ENCODE measurements at places on chromosomes 7 and 10.
A peak's percentile ranks its signal among the peaks of the same experiment; 100 is the strongest.

DNA sequence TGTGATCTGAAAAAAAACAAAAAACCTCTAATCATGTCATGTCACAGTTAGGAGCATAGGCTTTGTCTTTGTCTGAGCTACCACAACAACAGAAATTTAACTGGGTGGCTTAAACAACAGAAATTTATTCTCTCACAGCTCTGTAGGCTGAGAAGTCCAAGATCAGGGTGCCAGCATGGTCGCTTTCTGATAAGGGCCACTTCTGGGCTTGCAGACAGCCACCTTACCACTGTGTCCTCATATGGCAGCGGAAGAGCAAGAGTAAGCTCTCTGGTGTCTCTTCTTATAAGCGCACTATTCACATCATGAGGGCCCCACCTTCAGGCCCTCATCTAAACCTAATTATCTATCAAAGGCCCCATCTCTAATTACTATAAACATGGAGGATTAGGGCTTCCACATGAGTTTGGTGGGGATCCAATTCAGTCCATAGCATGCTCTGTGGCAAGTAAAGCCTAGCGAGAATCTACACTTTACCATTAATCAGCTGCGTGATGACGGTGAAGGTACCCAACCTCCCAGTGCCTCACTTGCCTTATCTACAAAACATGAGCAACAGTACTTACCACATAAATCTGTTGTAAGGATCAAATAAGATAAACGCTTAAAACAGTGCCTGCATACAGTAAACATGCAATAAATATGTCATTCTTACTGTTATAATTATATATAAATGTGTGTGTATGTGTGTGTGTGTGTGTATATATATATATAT is 17.3 kb downstream of the ZNF438 start:
- DNase-seq: no peak

GRCh38 chr7:87513735-87514335 is 38.4 kb upstream of the ABCB4 start:
- DNase-seq: no peak

- DNase-seq: no peak
Observed at GRCh38 chr7:31120800-31121513, 68.8 kb downstream of the ADCYAP1R1 start.

DNA sequence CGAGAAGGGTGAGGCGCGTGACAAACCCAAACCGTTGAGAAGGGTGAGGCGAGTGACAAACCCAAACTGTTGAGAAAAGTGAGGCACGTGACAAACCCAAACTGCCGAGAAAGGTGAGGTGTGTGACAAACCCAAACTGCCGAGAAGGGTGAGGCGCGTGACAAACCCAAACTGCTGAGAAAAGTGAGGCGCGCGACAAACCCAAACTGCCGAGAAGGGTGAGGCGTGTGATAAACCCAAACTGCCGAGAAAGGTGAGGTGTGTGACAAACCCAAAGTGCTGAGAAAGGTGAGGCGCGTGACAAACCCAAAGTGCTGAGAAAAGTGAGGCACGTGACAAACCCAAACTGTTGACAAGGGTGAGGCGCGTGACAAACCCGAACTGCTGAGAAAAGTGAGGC is 25.0 kb downstream of the ESYT2 start:
- no peak for DNase-seq

DNA sequence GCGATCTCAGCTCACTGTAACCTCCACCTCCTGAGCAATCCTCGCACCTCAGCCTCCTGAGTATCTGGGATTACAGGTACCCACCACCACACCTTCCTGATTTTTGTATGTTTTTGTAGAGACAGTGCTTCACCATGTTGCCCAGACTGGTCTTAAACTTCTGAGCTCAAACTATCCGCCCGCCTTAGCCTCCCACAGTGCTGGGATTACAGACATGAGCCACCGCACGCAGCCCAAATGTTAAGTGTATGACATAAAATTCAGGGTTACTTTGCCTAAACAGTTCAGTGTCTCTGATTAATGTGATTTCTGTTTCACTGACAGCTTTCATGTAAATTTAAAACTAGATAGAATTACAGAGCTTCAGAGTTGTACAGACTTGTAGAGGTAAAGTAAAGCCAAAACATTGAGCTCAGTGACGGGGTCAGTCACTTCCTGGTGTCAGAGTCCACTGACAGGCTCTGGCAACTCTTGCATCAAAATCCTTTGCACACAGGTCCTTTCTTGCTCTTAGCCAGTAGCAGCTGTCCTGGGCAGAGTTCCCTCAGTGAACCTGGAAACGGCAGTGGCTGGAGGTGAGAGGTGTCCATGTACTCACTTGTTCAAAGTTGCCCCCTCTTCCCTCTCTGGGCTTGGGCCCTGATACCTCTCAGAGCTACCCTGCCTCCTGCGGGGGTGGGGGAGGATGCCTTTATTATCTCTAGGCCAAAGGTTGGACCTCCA is 33.7 kb downstream of the MGMT start:
- no peak for DNase-seq

GRCh38 chr10:4947635-4948596 is 15.3 kb upstream of the AKR1C1 start:
- no peak for DNase-seq

DNA sequence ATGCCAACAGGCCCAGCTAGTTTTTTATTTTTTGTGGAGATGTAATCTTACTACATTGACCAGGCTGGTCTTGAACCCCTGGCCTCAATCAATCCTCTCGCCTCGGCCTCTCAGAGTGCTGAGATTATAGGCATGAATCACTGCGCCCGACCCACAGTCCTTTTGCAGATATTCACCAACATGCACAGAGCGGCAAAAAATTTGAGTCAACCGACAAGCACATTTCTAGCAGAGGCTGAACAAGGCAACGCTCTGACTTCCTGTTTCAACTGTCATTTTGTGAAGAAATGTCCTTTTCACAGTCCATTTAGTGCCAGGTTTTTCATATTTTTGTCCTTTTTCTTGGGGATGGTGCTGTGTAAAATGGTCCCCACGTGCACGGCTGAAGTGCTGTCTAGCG is 71.1 kb upstream of the KAT6B start:
- no peak for DNase-seq

DNA sequence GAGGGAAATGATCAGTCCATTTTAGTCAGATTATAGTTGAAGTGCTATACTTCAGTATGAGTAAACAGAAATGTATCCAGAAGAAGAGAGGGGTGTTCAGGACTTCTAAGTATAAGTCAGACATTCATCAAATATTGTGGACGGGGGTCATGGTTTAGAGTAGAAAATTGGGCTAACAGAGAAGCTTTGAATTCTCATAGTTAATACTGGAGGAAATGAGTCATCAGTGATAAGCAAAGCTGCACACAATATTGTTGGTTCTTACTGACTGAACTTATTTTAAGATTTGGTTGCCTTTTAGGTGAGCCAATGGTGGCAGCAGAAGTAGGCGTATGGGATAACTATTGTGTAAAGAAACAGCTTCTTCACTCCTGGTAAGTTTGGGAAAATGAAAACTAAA is 1.7 kb upstream of the SUMF2 start:
- DNase-seq: no peak

- DNase-seq: no peak
Observed at GRCh38 chr7:93838966-93839365, 51.6 kb downstream of the TFPI2 start.

- DNase-seq: no peak
Observed at GRCh38 chr7:80284855-80285254, 150.2 kb downstream of the GNAI1 start.

DNA sequence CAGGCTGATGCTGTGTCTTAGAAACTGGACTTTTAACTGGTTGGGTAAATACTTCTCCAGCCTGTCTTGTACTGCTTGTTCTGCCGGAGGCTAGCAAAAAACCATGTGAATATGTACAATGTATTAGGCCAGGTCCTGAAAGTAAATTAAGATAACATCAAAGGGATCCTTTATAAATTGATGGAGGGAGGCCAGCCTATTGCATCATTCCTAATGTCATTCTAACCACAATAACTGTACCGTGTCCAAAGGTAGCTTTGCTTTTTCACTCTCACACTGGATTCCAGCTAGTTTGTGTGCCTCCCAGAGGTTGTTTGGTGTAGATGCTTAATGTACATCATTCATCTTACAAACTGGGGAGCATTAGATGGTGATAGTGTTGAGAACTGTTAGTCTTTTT is 91.2 kb upstream of the SEM1 start:
- DNase-seq: no peak

- DNase-seq: no peak
Observed at GRCh38 chr10:288316-289200, 153.3 kb downstream of the ZMYND11 start.

DNA sequence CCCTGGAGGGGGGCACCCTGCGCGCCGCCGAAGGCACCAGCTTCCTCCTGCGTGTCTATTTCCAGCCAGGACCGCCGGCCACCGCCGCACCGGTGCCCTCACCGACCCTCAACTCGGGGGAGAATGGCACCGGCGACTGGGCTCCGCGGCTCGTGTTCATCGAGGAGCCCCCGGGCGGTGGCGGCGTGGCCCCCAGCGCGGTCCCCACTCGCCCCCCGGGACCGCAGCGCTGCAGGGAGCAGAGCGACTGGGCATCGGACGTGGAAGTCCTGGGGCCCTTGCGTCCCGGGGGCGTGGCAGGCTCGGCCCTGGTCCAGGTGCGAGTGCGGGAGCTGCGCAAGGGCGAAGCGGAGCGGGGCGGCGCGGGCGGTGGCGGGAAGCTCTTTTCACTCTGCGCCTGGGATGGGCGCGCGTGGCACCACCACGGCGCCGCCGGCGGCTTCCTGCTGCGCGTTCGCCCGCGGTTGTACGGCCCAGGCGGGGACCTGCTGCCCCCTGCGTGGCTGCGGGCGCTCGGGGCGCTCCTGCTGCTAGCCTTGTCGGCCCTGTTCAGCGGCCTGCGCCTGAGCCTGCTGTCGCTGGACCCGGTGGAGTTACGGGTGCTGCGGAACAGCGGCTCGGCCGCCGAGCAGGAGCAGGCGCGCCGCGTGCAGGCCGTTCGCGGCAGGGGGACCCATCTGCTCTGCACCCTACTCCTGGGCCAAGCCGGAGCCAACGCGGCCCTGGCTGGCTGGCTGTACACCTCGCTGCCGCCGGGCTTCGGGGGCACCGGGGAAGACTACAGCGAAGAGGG is 594 bp downstream of the CNNM1 start:
- DNase-seq: peak; percentile 50

DNA sequence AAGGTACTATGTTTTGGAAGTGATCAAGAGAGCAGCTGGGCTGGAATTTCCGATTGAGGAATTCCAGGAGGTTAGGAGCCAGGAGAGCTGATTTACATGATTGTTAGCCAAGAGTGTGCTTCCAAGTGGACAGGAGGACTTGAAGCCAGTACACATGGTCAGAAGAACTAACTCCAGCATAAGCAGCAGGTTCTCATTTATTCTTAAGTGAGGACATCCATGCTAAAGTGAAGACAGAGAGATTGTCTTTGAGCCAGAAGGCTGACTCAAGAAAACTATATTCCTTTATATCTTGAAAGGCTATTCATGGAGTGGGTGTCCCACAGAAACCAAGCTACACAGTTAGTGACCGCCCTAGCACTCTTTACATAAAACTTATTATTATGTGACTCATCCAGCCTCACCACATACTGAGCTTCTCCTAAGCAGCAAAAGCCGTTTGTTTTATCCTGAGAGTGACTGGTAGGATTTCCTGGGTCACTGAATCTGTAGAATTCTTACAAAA is 56.7 kb upstream of the SEMA3A start:
- DNase-seq: no peak

GRCh38 chr10:96636551-96636950 is 49.7 kb upstream of the TM9SF3 start:
- DNase-seq: no peak

DNA sequence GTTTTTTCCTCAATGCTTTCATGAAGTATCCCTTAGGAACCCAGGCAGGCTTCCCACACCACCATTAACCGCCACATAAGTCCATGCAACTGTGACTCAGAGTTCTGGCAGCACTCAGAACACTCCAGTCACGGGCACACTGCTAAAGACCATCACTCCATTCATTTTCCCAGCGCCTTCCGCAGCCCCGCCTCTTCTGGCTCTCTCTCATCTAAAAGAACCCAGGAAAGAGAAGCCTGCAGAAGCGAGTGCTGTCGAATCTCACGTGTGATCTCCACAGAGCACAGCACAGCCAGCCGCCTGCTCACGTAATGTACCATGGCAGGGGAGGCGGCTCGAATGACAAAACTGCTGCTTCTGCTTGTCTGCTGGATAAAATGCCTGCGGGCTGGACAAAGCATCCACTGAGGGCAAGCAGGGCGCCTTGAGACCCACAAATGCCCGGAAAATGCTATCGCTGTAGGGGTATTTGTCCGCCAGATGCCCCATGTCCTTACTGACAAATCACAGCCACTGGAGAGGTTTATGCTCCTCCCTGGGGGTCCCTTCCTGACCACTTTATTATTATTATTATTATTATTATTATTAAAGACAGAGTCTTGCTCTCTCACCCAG is 1.8 kb downstream of the PSMG3 start:
- DNase-seq: peak; percentile 71

DNA sequence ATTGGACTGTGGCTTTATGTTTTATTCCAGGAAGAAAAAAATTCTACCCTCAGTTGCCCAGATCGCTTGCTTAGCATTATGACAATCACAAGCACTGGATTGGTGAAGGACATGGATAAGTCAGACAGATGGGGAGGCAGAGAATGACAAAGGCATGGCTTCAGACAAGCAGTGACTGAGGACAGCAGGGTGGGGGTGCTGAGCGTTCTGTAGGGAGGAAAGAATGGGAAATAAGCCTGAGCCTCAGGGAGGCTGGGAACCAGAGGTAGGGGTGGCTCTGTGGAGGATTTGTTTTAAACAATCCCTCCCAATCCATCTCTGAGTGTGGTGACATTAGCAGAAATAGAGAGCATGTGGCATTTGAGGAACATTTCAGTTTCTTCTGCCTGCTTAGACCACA is 896.9 kb downstream of the CCSER2 start:
- no peak for DNase-seq

DNA sequence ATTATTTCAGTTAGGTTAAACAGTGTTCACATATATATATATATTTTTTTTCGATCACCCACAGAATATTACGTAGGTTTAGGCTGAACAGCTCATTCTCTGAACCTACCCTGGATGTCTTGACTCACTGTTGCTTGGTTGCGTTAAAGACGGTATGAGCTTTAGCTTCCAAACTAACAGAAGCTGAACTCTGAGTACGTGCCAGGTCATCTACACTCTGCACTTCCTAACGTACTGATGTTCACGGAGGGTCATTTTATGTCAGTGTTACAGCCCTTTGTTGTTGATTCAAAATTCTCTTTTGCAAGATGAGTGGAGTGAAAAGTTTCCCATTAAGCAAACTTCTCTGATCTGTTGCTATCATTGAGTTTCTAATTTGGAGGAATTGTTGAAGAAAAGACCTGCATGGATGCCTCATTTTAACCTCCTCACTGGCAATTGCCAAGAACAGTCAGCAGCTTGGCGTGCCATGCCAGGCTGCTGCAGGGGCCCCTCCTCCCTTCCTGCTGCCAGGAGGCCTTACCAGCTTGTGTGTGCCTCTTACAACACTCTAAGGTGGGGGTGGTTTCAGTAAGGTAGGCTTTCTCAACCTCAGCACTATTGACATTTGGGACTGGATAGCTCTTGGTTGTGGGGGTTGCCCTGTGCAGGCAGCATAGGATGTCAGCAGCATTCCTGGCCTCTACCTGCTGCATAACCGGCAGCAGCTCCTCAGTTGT is 44.3 kb downstream of the INSYN2A start:
- peak; percentile 13 for DNase-seq
